CD4-positive, alpha-beta T cell treated with Interleukin-4 for 1 hour (primary cell): ENCODE measurements at places on chromosomes 6 and 20.
A peak's percentile ranks its signal among the peaks of the same experiment; 100 is the strongest.

DNA sequence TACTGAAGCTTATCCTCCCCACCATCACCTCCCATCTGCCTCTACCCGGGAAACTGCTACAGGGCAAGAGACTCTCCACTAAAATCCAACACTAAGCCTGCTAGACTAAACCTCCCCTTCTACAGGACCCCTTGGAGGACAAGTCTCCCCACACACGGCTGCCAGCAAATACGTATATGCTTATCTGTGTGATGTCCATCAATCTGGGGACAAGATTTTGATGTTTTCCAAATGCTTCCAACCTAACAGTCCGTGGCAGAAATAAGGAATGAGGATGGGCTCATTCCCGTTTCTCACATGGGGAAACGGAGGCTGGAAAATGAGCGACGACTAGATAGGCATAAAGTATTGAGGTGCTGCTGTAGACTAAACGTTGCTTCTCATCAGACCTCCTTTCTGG, 1.8 kb downstream of the KCNK5 start:
- no peak for DNase-seq

DNA sequence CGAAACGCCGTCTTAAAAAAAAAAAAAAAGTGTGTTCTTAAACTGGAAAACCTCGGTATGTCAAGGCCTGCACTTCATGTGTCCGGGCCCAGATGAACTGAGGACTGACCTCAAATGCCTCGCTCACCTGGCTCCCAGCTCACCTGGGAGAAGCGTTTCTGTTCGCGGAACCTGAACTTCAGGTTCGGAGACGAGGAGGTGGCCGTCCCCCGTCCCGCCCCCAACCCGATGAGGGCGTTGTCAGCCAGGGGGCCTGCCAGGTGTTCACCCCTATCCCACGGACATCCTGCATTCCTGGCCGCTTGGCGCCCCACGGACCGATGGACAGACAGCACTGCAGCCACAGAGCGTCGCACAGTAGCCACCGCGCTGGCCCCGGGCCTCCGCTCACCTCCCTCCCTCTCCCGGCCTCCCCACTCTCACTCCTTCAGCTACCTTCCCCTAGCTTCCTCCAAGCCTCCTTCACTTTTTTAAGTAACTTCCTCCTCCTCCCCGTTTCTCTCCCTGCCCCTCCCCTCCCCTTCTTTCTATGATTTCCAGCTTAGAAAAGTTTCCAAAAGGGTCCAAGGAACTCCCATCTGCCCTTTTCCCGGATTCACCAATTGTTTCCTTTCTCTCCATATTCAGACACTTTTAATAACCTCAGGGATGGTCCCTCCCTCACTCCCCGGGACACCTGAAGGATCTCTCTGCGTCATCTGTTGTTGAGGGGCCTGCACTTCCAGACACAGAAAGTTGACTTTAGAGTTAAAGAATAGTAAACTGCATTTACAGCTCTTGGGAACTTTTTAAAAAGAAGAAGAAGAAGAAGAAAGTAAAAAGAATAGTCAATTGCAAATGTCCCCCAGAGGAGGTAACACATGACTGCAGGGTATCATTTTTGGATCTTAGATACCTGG, 22.7 kb upstream of the MCM3 start:
- peak; percentile 6 for DNase-seq

DNA sequence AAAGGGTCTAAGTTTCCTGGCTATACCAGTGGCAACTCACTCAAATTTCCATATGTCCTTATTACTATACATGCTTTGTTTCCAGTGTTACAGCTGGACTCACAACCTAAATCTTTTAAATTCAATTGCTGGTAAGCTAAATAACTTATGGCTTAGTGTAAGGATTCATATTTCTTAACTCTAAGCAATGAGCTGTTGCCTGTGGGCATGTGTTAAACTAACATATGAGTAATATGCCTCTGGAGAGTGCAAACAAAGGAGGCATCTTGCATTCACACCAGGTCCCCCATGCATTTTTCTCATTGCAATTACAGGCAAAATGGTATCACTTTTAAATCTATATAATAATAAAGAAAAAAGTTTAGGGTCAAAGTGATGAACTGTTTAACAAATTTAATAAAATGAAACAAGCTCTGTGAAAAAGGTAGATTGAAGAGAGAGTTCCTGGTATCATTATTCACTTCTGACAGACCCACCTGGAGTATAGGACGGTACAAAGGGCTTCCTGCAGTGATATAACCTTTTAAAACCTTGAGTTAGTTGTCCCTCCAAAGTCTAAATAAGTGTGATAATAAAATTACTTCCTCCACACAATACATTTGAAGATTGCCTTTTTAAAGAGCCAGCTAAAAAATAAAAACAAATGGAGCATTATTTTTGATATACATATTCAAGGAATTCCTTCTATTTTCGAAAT, 57.6 kb upstream of the HMGCLL1 start:
- DNase-seq = no peak

DNA sequence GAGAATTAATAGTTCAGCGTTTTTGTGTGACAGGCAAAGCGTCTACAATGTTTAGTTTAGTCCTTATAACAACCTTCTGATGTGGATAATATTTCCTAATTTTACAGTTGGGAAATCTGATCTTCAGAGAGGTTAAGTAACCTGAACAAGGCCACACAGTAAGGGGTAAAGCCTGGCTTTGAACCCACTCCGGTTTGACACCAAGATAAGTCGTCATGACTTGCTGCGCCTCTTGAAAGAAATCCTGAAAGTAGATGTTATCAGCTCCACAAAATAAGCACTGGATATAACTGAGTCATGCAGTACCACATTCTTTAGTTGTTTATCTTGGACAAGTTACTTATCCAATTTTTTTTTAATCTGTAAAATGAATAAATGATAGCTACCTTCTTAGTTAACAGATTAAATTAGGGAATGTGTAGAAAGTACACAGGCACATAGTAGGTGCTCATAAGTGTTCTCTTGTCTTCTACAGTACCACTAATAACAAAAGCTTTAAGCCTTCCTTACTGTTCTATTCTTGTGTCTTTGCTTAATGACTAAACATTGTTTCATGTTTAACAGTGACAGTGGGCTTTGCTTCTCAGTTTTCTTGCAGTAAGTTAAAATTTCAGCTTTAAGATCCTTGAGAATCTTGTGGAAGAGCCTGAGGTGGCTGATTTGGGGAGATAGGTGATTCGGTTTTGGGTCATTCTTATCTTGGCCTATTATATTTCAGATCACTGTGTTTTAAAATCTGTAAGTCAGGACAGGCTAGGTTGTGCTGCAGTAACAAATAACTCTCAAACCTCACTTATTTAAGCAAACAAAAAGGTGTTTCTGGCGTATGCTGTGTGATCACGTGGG, 2.1 kb downstream of the HIVEP1 start:
- no peak for DNase-seq

DNA sequence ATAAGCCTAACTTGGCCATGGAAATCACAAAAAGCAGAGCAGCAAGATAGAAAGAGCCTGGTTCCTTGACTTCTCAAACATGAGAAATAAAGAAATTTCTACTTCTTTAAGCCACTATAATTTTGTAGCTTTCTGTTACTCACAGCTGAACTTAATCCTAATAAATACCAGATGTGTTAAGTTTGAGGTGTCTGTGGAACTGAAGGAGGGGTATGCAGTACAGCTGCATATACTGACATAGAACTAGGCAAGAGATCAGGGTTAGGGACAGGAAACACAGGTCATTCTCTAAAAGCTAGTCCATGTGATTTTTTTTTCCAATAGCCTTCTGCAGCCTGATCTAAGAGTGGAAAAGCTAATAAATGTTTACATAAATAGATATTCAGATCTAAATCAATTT, 123.9 kb downstream of the COL12A1 start:
- no peak for DNase-seq

DNA sequence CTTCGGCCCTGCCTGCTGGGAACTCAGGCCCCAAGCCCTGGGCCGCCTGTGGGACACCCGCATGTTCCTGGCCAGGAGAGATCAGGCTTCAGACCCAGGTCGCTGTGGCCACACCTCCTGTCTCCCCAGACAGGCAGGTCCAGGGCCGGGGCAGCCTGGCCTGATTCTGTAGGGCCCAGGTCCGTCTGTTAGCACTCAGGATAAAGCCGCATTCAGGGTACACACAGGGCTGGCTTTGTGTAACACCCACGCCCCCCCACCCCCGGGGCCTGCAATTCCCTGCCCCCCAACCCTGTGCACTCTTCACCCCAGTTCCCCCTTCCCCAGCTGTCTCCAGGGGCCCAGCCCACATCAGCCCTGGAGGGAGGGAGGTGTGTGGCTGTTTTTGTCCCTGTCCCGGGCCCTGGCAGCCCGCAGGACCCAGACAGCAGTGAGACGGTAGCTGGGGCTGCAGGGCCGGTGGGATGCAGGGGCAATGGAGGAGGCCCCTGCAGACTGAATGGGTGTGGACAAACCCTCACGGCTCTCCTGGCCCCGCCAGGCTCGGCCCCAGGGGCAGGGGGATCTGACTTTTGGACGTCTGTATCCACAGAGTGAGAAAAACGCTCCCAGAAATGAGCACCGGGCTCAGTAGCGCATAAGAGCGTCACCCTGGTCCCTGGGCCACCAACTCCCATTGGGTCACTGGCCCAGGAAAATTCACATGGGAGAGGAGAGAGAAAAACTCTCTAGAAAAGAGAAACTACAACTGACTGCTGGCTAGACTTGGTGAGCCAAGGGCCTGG, 42.4 kb upstream of the ZBP1 start:
- peak; percentile 3 for DNase-seq

- DNase-seq = peak; percentile 42
Measured at GRCh38 chr20:60138256-60139220, 180.3 kb downstream of the CDH26 start.

DNA sequence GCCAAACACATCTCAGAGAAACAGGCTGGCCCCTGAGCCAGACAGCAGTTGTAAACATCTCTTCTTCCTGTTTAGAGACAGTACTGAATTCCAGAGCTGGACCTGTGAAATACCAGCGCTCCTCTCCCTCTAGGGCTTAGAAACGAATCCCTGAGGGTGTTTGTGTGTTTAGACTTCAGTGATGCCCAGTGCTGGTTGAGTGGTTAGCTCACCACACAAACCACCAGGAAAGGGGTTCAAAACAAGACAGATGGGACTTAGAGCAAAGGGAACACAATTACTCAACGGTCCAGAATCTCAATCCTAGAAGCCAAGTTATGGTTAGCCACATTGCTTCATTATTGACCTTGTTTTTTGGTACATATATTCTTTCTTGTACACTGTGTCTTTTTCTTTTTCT, 108.7 kb upstream of the TMEM170B start:
- no peak for DNase-seq

DNA sequence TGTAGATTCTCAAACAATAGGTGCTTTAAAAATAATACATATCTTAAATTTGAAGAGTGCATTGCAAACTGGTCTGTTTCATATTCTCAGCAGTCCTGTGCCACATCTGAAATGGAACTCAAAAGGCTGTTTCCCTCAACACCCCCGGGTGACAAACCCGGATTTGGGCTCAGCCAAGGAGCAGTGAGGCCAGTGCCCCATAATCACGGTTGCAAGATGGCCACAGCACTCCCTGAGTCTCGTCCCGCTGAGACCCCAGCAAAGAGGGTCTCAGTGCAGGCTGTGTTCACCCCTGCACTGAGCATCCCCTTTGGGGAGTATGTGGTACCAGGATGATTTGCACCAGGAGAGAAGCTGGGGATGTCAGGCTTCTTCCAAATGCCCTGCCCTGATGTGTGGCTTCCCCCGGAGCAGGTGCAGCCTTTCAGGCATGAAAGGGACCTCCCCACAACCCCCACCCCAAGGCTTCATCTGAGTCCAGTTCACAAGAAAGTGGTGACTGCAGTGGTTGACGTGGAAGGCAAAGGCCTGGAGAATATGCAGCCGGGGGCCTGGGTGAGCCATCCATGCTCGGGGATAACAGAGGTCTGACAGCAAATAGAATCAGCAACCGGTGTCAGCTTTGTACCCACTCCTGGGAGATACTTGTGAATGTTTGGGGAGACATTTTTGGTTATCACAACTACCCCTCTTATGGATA, 202.9 kb downstream of the SYNDIG1 start:
- DNase-seq = no peak

DNA sequence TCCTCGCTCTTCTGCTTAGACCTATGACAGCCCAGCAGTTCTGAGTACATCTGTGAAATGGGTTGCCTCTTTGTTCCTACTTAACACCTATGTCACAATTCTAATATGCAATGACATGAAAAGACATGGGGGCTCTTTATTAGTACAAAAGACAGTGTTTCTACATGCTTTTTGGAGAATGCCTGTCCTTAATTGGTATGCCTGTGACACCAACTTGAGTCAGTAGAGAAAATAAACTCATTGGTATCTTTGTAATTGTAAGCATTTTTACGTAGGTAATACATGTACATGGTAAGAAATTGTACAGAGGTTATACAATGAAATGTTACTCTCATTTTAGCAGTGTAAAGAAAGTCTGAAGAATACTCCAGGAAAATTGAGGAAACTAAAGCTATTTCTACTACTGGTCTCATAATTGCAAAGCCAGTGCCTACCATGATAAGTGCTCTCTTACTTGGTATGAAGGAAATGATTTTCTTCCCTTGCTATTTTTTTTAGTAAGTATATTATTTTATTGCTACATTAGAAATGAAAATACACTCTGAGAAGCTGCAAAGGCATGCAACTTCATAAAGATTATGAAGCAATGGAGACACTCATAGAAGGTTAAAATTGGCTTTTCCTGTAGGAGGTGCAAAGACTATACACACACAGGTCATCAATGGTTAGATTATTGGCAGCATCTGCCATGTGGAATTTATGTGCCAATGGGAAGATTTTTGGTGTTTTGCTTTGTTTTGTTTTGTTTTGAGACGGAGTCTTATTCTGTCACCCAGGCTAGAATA, 4.9 kb upstream of the EEF1A1 start:
- DNase-seq = no peak

GRCh38 chr20:62143957-62144825, 622 bp downstream of the SS18L1 start:
- peak; percentile 50 for DNase-seq

DNA sequence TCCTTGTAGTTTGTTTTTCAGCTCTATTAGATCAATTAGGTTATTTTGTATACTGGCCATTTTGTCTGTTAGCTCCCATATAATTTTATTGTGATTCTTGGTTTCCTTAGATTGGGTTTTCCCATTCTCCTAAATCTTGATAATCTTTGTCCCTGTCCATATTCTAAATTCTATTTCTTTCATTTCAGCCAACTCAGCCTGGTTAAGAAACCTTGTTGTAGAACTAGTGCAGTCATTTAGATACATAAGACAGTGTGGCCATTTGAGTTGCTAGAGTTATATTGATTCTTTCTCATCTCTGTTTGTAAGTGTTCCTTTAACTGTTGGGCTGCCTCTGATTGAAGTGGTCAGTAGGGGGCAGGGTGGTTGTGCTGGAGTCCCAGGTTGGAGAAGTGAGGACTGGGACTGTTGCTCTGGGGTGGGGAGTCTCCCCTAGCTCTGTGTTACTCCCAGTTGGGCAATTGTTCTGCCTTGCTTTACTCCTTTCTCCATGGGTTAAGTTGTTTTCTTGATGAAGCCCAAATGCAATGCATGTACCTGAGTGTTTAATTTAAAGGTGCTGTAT, 98.8 kb upstream of the NRN1 start:
- no peak for DNase-seq

DNA sequence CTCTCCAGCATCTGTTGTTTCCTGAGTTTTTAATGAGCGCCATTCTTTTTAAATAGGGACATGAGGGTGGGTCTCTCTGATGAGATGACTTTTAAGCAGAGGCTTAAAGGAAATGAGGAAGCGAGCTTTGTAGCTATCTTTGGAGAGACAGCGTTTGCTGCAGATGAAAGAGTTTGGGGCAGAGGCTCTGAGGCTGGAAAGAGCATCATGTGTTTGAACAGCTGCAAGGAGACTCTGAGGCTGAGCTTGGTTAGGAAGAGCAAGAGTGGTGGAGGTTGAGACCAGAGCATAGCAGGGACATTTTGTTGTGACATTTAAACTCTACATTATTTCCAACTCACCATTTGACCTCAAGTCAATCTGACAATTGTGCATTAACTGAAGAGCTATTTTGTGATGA, 38.3 kb upstream of the TMX4 start:
- DNase-seq = no peak

GRCh38 chr6:10307476-10307875, 107.4 kb downstream of the TFAP2A start:
- DNase-seq = no peak
